HT1080 (cell line): ENCODE measurements at places on chromosomes 2 and 18. TPM values are rescaled to one million over a fixed set of nuclear protein-coding genes. Genes with fewer than 3 reads are reported as not detected.

PAX8 gene
- 5.9 and 11.3 TPM in 2 replicates for total RNA-seq

- DNase-seq, result no peak
These were observed 351.7 kb downstream of the HRH4 start for GRCh38 chr18:24811950-24812681.

- no peak for DNase-seq
These were observed 122.4 kb upstream of the BCL2L11 start for GRCh38 chr2:110998311-110998710.

DNA sequence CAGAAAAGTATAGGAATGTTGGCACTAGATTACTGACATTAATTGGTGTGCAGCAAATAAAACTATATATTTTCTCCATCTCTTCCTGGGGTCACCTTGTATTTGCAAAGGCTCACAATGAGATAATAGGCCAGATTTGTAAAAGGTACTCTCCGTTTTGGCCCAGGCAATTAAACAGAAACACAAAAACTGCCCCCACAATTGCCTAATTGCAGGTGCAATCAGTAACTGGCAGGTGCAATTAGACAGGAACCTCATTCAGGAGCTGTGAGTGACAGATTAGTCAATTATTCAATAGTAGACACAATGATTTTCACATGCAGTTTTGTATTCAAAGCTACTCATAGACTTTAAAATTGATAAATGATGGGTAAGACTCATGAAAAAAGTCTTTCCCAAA lies 451.4 kb upstream of the ID2 start:
- DNase-seq, result no peak

DNA sequence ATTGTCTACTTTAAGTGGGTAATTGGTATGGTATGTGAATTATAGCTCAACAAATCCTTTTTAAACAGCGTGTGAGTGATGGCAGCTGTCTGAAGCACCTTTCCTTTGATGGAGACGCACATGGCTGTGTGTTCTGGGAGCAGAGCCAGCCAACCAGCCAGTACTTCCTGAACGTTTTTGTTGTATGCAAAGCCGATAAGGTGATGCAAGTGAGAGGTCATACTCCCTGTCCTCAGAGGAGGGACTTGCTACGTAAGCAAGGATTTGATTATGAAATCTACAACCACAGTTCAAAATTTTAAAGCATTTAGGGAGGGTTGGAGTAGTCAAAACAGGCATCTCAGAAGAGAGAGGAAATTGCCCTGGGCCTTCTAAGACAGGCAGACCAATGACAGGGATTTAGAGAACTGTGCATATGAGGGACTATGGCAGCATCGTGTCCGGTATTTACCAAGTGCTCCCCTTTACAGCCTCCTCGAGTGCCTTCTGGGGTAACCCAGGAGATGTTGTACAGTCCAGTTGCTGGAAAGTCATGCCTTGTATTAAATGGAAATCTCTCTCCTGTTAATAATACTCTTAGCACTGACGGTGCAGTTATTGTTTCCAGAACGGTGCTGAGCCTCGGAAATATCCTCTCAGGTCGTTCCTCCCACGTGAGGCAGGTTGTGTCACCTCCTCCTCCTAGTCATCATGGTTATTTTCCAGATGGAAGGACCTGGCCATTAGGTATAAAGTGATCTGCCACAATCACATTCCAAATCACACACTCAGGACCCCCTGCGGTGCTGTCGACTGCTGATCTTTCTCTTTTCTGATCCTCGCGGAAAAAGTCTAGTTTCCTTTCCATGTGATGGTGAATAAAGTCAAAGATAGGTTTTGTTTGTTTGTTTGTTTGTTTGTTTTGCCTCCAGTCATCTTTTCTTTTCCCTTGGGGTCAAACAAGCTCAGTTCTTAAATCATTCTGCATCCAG lies 28.4 kb downstream of the ARHGEF4 start:
- peak; percentile 59 for DNase-seq

- DNase-seq, result no peak
These were observed 13.7 kb downstream of the RAPGEF4 start for GRCh38 chr2:172749388-172749787.

FTCDNL1 gene
- total RNA-seq, result 0.43 and 2.0 TPM in 2 replicates

MDH1B gene
- 0.29 and 1.1 TPM in 2 replicates for total RNA-seq

SRD5A2 gene
- not detected in 2 replicates for total RNA-seq

DNA sequence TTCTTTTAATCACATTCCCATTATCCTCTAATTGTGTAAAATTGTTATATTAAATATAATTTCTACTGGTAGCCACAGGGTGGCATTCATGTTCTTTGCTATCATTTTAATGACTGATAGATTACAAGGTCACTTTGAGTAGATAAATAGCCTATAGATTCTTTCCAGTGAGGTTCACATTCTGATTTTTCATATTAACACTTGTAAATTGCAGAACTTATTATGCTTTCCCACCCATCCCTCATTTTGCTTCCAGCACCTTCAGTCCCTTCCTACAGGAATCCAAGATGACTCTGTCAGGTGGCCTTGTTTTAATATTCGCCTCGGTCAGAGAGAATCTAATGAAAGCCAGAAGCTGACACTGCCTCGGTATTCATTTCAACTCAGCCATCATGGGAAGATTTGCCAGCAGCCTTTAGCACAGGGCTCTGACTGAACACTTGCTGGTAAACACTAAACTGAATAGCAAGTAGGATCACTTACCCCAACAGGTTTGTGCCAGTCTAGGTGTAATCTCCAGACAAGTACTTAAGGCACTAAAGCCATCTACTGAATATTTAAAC lies 101.2 kb upstream of the FSHR start:
- DNase-seq, result no peak

DNA sequence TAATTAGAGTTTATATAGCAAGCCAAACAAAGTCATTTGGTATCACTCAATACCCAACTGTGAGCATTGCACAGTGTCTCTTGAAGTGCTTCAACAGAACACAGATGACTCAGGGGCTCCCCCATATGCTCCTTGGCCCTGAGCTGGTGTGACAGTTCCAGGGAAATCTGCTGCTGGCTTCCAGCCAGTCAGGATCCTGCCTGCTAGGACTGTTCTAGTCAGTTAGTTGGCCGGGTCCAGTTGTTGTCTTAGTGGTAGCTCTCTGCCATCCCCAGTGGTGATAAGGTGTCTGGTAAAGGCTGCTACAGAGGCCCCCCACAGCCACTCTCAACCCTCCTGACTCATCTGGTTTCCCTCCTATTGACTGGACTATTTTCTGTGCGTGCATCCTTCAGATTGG lies 100.3 kb downstream of the IRS1 start:
- peak; percentile 63 for DNase-seq

DNA sequence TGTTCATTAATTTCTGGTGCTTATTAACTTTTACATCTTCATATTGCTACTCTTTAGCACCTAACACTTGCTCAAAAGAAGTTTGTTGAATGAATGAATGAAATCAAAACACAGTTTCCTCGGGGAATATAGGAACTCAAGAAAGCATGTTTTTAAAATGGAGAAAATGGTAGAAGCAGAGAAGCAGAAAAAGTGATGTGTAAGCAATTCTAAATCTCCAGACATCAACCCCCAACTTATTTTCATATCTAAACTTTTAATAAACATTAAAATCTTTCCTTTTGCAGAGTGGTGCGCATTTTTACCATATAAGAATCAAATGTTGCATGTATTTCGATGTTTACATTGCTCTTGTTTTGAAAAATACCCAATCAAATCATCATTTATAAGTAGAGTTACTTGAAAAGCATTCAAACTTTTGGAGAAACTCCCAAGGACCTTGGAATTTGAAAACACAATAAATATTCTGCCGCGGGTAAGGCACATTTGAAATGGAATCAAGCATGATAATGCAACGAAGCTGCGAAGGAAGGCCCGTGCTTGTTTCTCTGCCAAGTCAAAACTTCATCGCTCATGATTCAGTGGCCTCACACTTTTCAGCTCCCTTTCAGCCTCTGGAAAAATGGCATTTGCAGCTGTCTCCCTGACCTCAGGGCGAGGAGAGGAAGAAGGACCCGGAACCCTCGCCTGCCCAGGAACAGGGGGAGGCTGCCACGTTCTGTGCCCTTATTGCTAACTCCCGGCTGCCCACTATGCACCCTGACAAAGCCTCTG lies 26.7 kb upstream of the SMIM21 start:
- no peak for DNase-seq

NEB gene
- 0.02 and 0.23 TPM in 2 replicates for total RNA-seq

MERTK gene
- 2.4 and 3.2 TPM in 2 replicates for total RNA-seq

SEMA4F gene
- 11.6 and 12.7 TPM in 2 replicates for total RNA-seq

DSG1 gene
- not detected in 2 replicates for total RNA-seq

GRCh38 chr18:78123926-78124797 lies 855.5 kb upstream of the SALL3 start:
- no peak for DNase-seq

- DNase-seq, result peak; percentile 100
These were observed 100.5 kb upstream of the ITPRID2 start for GRCh38 chr2:181790716-181791649.

RPRM gene
- not detected in 2 replicates for total RNA-seq

DNA sequence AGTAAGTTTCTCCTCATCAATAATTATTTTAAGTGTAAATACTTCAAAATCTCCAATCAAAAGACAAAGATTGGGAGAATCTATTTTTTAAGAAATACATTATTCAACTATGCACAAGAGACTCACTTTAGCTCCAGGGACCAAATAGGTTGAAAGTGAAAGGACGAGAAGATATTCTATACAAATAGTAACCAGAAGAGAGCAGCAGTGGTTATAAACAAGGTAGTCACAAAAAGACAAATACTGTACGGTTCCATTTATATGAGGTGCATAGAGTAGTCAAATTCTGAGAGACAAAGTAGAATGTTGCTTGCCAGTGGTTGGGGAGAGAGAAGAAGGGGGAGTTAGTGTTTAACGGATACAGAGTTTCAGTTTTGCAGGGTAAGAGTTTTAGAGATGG lies 69.8 kb downstream of the POU3F3 start:
- DNase-seq, result no peak

DNA sequence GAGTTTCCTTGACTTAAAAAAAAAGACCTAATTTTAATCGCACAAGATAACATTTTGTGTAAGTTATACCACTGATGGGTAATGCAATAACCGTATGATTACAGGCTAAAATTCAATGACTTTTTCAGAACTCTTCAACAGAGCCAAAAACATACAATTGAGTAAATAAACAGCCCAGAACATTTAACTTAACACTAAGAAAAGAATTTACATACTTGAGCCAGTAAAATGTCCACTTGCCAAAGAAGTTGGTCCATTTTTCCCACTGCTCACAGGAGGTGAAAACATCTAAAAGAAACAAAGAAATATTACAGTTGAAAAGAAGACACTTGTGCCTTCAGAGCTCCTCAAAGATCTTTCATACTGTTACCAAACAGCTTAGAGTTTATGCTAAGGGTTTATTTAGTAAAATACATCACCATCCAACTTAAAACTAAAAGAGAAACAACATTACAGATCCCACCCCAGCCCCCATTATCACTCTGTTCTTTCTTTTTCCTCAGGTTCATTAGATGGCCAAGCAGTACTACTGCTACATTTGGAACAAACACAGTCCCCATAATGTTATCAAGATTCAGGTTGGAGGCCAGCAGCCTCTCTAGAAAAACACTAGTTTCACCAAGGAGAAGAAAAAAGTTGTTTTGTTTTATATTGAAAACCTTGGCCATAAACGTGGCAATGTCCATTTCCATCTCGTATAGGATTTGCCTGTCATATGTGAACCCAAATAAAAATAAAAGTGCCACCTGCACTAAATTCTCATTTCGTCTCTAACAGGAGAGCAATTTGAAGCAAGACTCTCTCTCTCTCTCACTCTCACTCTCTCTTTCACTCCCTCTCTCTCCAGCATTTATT lies 2.7 kb downstream of the TCF4 start:
- no peak for DNase-seq

TUBB8B gene
- not detected in 2 replicates for total RNA-seq

LIMS4 gene
- total RNA-seq, result 0.18 and 0.63 TPM in 2 replicates

CXXC1 gene
- 101 and 118 TPM in 2 replicates for total RNA-seq

DNA sequence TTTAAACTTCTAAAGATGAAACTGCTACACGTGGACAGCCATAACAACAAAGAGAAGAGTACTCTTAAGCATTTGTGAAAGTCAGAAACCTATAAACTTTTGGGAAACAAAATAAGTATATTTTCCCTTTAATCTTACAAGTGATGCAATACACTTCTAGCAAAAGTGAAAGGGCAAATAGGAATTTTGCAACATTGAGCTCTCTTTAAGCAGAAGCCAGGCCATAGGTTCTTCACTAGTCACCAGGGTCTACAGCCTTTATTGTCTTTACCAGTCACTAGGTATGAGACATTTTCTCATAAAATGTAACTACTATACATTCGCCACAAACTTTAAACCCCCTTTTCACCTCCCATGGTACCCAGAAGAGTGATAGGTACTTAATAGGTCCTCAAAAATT lies 37.5 kb downstream of the SCN1A start:
- DNase-seq, result no peak

DNA sequence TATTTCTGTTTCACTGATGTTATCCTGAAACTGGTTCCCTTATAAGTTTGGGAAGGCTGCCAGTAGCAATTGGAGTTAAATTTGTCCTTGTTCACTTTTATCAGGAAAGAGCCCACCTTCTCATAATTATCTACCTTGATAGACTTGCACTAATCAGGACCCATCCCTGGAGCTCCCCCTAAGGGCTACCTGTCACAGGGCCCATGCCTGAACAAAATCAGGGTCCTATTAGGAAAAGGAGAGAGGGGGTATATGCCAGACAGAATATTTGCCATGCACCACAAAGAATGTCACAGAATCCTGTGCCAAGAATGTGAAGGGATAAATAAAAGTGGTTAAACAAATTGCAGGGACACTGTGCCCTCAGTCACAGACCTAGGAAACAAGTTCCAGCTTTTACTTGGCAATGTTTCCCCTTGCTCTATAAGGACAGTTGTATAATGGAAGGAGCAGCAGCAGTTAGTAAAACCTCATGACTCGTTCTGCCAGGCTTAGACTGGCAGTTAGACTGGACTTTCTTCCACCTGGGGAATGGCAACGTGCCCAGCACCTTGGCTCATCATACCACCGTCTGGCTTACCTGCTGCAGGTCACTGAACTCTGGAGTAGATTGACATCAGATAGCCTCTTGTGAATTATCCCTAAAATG lies 32.3 kb upstream of the VWC2L start:
- DNase-seq, result no peak

- no peak for DNase-seq
These were observed 129.5 kb downstream of the EVA1A start for GRCh38 chr2:75431276-75431675.

IL36G gene
- total RNA-seq, result not detected in 2 replicates

EIF2AK3 gene
- total RNA-seq, result 5.6 and 8.4 TPM in 2 replicates

CREG2 gene
- 7.0 and 7.1 TPM in 2 replicates for total RNA-seq

GRCh38 chr2:191866675-191867506 lies 20.0 kb upstream of the CAVIN2 start:
- DNase-seq, result peak; percentile 94

DNA sequence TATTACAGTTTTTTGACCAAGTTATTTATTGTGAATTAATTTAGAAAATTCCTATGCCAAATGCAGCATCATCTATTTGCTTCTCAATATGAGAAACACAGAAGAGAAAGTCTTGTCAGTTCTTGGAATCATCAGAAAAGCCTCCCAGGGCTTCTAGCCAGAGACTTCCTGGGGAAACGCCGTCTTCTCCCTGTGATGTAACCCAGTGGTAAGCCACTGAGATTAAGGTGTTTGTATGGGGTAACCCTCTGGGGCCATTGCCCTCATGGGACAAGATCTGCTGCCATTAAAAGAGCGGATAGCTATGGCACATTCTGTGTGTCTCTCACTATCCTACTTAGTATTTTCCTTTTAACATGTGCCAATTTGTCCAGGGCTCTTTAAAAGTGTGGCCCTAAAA lies 28.0 kb downstream of the ANKRD29 start:
- DNase-seq, result no peak

COLEC11 gene
- 0.72 and 2.2 TPM in 2 replicates for total RNA-seq
